Foreskin keratinocyte (primary cell): ENCODE measurements at places on chromosomes 1 and 21. TPM values are rescaled to one million over a fixed set of nuclear protein-coding genes. Genes with fewer than 3 reads are reported as not detected.
A peak's percentile ranks its signal among the peaks of the same experiment; 100 is the strongest.

- no peak for DNase-seq
Observed at GRCh38 chr1:37515185-37516034, 844 bp upstream of the MEAF6 start.

DNA sequence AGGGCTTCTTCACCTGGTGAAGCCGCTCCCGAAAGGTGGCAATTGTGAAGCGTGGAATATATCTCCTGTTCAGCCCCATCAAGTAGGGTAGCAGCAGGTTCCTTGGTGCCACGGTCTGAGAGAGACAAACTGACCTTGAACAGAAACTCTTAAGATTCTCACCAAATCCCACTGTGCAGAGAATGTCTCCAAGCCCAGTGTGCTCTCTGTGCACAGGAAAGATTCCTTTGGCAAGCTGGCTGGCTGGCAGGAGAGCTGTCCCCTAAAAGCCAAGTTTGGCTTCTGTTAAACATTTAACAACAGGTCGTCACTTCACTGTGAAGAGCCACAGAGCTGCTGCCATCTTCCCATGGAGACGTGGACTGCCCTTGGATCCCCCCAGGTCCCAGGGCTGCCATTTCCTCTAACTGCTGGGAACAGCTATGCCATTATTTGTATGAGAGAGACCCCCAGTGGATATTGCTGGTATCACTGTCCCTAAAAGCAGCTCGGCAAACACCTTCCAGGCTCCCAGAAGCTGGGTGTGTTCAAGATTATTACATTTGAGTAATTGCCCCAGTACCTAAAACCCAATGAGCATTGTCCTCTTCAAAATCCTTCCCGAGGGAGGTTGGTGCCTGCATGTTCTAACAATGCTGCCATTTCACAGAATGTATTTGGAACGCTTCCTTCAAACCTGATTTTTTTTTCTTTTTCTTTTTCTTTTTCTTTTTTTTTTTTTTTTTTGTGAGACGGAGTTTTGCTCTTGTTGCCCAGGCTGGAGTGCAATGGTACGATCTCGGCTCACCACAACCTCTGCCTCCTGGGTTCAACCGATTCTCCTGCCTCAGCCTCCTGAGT lies 71.8 kb downstream of the CD58 start:
- peak; percentile 54 for DNase-seq

DNA sequence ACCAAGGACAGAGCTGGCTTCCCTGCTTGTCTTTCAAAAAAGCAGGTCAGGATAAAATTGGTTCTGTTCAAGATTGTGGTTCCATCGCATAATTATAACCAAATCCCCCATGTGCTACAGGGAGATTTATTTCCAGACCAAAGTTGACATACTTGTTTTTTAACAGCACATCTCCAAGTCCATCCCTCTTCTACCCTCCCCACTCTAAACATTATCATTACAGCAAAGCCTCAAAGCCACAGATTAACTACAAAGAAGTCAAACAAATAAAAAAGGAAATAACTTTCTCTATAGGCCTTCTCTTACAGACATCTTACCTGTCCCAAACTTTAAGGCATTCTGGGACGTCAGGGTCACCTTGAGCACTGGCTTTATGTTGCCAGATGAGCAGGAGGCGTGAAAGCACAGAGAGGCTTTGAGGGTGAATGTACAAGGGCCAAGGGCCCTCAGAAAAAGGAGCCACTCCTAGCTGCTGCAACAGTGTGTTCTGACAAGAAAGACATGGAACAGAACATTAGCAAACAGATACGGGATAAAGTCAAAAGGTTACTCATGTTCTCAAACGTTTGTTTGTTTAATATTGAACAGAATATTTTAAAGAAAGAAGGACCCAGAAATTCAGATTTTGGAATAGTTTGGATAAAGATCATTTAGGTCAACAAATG lies 31.2 kb downstream of the UBR4 start:
- no peak for DNase-seq

- DNase-seq: no peak
Observed at GRCh38 chr21:30216041-30216723, at the start of gene CLDN8. TSS of gene CLDN8 (minus strand) at chr21:30216097. CDS start at chr21:30215925, 172 bp downstream.

- no peak for DNase-seq
Observed at GRCh38 chr21:42480736-42481135, 15.3 kb downstream of the RSPH1 start.

DNA sequence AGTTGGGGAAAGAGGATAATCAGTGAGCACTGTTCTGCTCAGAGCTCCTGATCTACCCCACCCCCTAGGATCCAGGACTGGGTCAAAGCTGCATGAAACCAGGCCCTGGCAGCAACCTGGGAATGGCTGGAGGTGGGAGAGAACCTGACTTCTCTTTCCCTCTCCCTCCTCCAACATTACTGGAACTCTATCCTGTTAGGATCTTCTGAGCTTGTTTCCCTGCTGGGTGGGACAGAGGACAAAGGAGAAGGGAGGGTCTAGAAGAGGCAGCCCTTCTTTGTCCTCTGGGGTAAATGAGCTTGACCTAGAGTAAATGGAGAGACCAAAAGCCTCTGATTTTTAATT lies 42.7 kb downstream of the YARS1 start:
- no peak for DNase-seq

DNA sequence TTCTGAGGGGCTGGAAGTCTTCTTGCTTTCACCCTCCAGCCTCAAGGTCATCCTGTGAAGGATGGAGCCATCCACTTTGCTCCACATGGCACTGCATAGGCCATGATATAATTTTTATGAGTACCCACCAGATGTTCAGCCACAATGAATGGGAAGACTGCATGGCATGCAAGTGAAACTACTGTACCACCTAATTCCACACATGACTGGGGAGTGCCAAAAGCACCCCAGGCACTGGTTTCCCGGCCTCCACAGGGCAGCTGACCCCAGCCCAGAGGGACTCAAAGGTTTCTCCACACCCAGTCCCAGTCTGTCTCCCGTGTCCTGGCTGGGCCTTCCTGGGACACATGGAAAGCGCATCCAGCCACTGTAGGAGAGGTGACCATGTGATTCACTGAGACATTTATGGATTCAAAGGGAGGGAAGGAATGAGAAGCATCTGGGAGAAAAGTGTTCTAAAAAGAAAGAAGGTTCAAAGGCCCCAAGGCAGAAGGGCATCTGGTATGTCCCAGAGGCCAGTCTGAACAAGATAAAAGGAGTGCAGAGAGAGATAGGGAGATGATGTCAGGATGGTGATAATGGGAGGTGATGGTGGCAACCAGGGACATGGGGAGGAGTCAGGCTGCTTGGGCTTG lies 12.1 kb downstream of the RHOU start:
- no peak for DNase-seq

ZFP69B gene
- polyA plus RNA-seq: 0.83 and 0.97 TPM in 2 replicates

PIK3CD gene
- polyA plus RNA-seq: 13.3 and 20.3 TPM in 2 replicates

DNA sequence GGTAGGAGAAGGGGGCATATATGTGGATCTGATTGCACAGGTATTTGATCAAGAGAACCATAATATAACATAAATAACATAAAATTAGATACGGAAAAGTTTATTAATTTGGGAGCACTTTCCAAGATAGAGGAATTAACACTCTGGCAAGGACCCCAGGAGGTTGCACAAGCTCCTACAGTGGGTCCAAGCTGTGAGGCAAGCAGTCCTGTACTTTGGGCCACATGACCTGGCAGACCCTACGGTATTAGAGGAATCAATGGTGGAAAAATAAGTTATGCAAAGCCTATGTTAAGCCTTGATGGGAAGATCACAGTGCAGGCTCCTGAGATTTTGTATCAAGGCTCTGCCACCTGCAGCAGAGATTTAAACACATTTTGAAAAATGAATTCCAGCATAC lies 220.1 kb downstream of the COL24A1 start:
- DNase-seq: no peak

CELSR2 gene
- 7.9 and 8.1 TPM in 2 replicates for polyA plus RNA-seq
